Activated CD4-positive, CD25-positive, alpha-beta regulatory T cell (primary cell): ENCODE measurements at places on chromosomes 5 and 9.

GRCh38 chr5:10091701-10092100 lies 158.0 kb downstream of the ATPSCKMT start:
- DNase-seq, result no peak

GRCh38 chr5:126492939-126493338 lies 69.7 kb downstream of the GRAMD2B start:
- DNase-seq, result no peak

GRCh38 chr9:76609285-76610010 lies 150.5 kb downstream of the GCNT1 start:
- DNase-seq, result no peak

DNA sequence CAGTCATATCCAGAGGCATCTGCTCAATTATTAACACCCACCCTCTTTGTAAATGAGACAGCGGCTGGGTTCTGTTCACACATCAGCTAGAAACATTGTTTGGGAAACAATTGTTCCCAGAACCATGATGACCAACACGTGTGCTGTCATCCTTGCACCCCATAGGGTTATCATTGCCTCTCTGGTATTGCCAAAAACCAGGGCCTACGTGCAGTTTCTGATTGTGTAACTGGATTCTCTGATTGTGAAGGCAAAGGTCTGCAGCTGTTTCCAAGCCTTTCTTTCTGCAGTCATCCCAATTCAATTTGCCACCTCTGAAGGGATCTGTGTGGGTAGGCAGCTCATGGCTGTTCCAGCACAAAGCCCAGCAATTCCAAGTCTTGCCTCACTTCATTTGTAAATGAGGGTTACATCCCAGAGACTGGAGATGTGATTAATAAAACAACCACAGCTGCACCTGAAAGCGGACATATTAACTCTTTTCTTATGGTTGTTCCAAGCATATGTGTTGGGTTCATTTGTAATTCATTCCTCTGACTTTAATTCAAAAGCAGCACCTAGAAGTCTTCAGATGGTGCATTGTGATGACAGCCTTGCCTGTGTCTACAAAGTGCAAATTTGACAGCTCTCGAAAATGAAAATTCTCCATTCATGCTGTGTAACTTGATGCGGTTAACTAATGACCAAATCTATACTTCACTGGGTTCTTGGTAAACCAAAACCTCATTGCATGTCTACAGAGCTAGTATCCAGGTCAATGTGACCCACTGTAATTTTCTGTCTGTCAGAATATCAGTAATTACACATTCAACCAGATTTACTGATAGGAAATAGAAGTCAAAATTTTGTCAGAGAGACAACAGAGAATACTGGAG lies 66.6 kb downstream of the YIPF5 start:
- DNase-seq, result no peak

DNA sequence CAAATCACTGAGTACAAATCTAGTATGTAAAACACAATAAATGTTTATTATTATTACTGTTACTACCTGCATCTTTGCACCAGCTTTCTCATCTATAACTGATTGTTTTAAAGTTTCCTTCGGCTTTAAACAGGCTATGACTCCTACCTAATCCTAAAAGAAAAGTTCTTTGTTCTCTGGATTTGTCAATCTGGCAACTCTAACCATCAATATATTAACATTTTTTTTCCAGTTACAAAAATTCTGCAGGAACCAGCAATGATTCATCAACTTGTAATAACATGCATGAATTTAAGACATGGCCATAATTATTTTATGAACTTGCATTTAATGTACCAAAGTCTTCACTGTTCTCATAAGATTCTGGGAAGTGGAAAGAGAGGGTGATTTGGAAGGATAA lies 228.5 kb downstream of the PIK3R1 start:
- DNase-seq, result no peak

- no peak for DNase-seq
These were observed 26.2 kb downstream of the HMGXB3 start for GRCh38 chr5:150026682-150027172.

DNA sequence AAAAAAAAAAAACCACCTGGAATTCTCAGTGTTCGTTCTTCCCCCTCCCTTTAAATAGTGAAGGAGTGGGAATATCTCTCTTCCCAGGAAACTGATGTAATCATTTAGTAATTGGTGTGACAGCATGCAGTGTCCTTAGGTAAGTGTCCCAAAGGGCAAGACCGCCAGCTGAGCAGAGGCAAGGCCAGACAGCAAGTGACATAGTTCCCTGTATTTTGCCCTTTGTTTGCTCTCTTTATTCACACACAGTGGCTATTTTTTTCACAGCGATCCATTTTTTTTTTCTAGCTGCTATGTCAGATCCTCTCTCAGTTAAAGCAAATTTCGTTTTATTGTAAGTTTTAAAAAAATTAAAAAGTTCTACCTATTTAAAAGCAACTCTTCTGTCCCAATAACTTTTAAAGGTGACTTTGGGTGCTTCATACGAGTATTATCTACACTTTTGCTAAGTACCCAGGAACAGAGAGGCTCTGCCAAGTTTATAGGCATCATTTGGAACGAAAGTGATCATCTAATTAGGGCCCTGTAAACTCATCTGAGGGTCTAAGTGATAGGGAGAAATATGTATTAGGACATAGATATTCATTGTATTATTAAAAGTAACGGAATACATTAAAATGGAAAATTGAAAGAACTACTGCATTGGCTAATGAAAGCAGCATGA lies 98.2 kb upstream of the ALDH1A1 start:
- no peak for DNase-seq

GRCh38 chr5:82835488-82835887 lies 241.7 kb downstream of the TMEM167A start:
- no peak for DNase-seq

DNA sequence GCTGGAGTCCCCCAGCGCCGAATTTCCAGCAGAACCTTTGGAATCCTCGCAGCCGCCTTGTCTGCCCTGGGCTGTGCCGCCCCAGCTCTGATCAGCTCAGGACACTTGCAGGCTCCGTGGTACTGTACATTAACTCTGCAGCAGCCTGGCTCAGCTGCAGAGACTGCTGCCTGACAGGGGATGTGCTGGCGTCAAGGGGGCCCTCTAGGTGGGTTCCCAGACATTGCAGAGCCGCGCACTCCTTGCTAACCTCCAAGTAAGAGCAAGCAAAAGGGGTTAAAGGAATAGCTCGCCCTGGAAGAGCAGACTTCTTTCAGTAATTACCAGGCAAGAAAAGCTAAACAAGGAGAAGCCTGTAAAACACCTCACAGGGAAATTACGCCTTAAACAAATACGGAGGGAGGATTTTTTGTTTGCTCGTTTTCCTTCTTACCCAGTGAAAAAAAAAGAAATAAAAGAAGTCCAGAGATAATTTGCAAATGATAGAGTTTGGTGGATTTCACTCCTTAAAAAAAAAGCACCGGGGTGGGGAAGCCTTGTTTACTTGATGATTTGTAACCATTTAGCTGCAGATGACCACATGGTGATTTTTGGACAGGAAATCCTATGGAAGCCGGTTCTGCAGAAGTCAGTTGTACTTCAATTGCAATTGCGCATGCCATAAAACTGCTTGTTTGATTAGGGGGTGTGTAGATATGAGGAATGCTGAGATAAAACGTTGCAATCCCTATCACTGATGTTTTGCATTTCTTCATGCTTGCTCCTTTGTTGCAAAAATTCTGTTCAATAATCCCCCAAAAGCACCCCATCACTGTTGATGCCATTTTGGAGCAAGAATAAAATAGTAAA lies 305.8 kb downstream of the PDE4D start:
- DNase-seq, result no peak

DNA sequence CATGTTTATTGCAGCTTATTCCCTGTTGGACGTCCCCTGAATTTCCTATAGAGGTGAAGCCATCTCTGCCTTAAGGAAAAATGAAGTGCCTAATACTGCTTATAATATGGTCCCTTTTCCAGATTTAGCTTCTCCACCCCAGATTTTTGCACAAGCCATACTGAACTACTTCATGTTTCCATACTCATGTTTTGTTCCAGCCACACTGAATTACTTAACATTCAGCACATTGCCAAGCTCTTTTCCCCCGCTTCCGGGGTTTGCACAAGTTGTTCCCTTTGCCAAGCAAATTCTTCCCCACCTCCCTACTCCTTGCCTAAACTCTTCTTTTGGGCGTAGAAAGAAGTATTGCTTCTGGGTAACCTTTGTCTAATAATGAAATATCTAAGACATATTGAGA lies 1.7 kb upstream of the CNTRL start:
- DNase-seq, result no peak

DNA sequence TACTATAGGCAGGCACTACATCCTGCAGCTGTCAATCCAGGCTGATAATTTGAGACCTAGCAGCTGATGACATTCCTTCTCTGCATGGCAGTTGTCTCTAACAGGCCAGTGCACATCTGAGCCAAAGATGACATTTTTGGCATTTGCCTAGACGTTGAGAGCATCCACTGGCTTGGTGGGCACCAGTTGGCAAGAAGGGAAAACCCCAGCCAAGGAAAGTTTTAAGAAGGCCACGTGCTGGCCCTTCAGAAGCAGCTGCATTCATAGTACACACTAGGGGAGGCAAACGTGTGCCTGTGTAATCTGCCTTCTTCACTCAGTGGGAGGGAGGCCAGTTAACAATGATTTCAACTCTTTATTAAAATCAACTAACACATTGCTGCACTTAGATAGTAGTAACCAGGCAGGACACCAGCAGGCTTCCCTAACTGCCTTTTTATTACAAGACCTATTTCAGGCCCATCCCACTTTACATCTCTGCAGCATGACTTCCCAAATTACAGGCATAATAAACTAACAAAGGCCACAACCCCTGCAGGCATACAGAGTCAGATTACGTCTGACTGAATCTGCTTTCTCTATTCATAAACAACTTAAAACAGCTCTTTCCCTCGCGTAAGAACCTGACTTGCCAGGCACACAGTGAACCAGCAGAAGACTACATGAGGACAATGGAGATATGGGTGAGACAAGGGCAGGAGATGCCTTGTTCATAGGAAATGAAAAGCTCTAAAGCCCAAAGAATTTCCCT lies 576.3 kb downstream of the PDE4D start:
- DNase-seq, result no peak

DNA sequence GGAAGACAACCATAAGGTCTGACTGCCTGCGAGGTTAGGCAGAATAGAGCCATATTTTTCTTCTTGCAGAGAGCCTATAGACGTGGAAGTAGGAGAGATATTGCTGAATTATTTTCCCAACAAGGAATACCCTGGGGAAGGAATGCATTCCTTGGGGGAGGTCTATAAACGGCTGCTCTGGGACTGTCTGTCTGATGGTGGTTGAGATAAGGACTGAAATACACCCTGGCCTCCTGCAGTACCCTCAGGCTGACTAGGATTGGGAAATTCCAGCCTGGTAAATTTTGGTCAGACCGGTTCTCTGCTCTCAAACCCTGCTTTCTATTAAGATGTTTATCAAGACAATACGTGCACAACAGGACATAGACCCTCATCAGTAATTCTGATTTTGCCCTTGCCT lies 617.5 kb upstream of the GRIN3A start:
- no peak for DNase-seq

- DNase-seq, result no peak
These were observed 273.9 kb upstream of the ADRA1B start for GRCh38 chr5:159642379-159642778.

GRCh38 chr5:57476601-57477056 lies 6.0 kb downstream of the ACTBL2 start:
- DNase-seq, result no peak

DNA sequence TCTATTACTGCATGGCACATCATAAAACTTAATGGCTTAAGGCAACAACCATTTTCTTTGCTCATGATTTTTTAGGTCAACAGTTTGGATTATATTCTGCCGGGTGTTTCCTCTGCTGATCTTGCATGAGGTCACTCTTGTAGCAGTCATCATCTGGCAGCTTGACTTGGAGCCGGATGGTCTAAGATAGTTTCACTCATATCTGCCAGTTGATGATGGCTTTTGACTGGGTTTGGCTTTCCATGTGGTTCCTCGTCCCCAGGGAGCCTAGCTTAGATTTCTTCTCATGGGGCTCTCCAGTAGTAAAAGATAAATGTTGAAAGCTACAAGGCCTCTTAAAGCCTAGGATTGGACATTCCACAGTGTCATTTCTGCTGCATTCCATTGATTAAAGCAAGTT lies 27.4 kb downstream of the LNPEP start:
- DNase-seq, result no peak

- no peak for DNase-seq
These were observed 25.3 kb upstream of the TLR4 start for GRCh38 chr9:117678871-117679270.

DNA sequence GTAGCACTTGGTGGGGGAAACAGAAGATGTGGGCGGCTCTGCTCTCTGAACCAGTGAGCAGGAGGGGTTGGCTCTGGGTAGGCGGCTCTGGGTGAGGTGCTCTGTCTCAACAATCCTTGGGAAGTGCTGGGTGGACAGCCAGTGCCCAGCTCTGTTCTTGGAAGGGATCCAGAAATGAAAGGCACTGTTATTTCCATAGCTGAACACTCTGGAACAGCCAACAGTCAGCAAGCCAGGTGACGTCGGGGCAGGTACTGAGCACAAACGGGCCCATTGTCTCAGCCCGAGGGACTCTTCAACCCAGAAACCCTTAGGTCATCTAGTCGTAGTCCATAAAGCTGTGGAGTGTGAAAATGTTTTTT lies 36.3 kb downstream of the OLFM1 start:
- DNase-seq, result no peak

GRCh38 chr9:16626577-16627130 lies 243.8 kb downstream of the BNC2 start:
- no peak for DNase-seq

DNA sequence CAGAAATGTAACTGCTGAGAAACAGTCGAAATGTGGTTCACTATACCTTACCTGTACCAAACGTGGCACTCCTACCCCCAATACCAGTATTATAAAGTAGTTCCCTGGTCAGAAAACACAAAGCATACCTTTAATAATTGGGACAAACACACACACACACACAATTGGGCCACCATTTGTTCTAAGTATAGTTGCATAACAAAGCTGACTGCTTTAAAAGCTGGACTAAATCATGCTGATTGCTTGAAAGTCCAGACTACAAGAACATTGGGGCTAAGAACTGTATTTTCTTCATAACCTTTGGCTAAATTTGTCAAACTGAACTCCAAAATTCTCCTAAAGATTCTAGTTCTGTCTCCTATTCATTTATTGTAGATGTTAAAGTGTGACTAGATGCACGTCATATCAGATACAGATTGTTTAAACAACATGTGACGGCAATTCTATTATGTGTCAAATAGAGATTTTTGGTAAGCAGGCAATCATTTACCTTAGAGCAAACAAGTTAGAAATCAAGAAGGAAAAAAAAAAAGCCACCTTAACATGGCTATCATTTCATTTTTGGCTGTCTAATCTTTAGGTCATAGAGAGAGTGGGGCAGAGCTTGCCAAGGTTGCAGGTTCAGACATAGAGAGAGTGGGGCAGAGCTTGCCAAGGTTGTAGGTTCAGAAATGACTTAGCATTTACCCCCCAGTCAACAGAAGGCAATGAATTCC lies 265.1 kb downstream of the ARL15 start:
- DNase-seq, result no peak

DNA sequence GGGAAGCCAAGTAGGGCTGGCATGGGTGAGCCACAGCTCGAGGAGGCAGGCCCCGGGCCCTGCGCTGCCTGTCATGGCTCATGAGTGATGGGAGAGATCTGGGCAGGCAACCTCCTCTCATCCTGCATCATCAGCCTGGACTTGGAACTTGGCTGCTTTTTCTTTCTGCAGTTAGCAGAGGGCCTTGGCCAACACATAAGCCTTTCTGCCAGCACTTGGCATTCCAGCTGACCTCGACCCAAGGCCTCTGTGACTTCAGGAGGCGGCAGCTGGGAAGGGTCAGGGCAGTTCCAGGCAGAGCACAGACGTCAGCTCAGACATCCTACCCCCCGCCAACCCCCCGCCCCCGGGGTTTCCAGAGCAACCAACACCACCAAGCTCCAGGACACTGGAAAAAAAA lies 7.6 kb downstream of the S1PR3 start:
- DNase-seq, result no peak
